ENCODE measurements at places on chromosomes 12 and 14. TPM values are rescaled to one million over a fixed set of nuclear protein-coding genes. Genes with fewer than 3 reads are reported as not detected.

DNA sequence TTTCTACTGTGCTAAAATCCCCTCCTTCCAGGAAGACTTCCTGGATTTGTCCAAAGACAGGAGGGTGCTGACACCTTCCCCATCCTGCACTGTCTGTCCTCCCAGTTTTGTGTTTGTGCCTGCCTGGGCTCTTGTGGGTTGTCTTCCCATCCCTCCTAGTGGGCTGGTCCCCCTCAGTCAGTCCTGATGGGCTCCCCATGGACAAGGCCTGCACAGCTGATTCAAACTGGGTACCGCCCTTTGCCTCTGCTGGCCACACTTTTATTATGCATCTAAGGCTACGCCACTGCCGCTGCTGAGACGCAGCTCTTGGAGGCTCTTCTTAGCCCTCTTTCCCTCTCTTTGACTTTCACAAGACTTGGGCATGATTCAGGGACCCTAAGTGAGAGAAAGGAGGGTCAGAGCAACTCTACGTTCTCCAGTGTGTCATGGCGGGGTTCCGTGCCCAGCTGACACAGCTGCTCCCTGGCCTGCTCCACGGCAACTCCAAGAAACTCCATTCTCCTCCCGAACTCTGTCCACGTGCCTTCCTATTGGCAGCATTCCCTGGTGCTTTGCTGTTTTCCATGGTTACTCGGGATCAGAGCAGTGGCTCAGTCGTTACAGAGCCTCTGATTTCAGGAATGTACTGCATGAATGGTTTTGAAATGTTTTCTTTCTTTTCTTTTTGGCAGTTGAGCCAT lies 3.8 kb upstream of the KRT85 start:
- no peaks in the 10 kb centered on the region for H3K36me3 ChIP-seq
- no peak for DNase-seq
- no peaks in the 10 kb centered on the region for H3K27me3 ChIP-seq
- H3K4me3 ChIP-seq = no peak overlapping the region

DNA sequence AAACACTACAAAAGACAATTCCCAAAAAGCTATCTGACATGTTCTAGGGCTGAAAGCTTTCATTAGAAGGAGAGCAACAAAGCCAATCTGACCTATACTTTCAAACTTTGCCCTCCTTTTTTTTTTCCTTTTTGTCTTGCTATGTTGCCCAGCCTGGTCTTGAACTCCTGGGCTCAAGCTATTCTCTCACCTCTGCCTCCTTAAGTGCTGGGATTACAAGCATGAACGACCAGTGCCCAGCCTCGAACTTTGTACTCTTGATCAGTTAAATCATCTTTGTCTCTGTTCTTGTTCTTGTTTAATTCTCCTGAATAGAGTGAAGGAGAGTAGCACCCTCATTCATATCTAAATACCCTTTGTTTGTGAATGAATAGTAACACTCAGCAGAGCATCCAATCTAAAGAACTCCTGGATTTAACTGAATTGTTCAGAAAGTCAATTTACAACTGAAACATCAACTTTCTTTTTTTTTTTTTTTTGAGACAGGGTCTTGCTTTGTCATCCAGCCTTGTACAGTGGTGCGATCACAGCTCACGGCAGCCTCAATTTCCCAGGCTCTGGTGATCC lies 22.1 kb downstream of the ERP29 start:
- no peaks in the 10 kb centered on the region for H3K27me3 ChIP-seq
- DNase-seq = no peak
- no peak overlapping the region for H3K27ac ChIP-seq

GRCh38 chr12:26863515-26863914 lies 30.5 kb upstream of the ITPR2 start:
- H3K36me3 ChIP-seq = no peaks in the 10 kb centered on the region
- DNase-seq = peak; percentile 23
- no peaks in the 10 kb centered on the region for H3K4me1 ChIP-seq
- H3K4me3 ChIP-seq = no peak overlapping the region

GRCh38 chr12:130615861-130616345 lies 100.2 kb downstream of the RIMBP2 start:
- H3K4me3 ChIP-seq = no peak overlapping the region
- no peaks in the 10 kb centered on the region for H3K36me3 ChIP-seq
- DNase-seq = no peak
- no peaks in the 10 kb centered on the region for H3K4me1 ChIP-seq

DNA sequence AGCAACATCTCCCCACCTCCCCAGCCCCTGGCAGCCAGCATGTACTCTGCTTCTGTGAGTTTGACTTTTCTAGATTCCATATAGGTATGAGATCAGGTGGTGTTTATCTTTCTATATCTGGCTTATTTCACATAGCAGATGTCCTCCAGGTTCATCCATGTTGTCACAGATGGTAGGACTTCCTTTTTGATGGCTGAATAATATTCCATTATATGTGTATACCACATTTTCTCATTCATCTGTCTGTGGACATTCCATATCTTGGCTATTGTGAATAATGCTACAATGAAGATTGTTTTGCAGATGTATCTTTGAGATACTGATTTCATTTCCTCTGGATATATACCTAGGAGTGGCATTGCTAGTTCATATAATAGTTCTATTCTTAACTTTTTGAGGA lies 18.4 kb downstream of the ALKBH2 start:
- no peak overlapping the region for H3K4me3 ChIP-seq
- DNase-seq = no peak
- no peaks in the 10 kb centered on the region for H3K4me1 ChIP-seq
- H3K27me3 ChIP-seq = no peaks in the 10 kb centered on the region
- no peaks in the 10 kb centered on the region for H3K36me3 ChIP-seq

Gene LRRC9
- total RNA-seq = not detected

Gene KRT7
- total RNA-seq = 72.6 TPM

Gene EXOC5
- total RNA-seq = 54.2 TPM

GRCh38 chr12:110349514-110350151 lies 53.9 kb downstream of the ANAPC7 start:
- no peaks in the 10 kb centered on the region for H3K4me1 ChIP-seq
- H3K4me3 ChIP-seq = no peak overlapping the region
- H3K27me3 ChIP-seq = no peaks in the 10 kb centered on the region
- DNase-seq = no peak
- H3K27ac ChIP-seq = no peak overlapping the region
